Kidney epithelial cell (primary cell): ENCODE measurements at places on chromosomes 4 and X. TPM values are rescaled to one million over a fixed set of nuclear protein-coding genes. Genes with fewer than 3 reads are reported as not detected.

The TCEAL9 gene
- 99.1 and 154 TPM in 2 replicates for total RNA-seq

The PCDH7 gene
- 8.2 and 9.7 TPM in 2 replicates for total RNA-seq

The SLC26A1 gene
- total RNA-seq, result 0.38 and 0.96 TPM in 2 replicates

The HEPH gene
- 8.1 TPM in 2 replicates for total RNA-seq

The LPAR4 gene
- 0.21 TPM in 1 of 2 replicates, not detected in the other for total RNA-seq

The TRPC5OS gene
- not detected in 2 replicates for total RNA-seq

The TRPC3 gene
- not detected in 2 replicates for total RNA-seq

The BEX5 gene
- 4.2 and 7.2 TPM in 2 replicates for total RNA-seq

The IRF2 gene
- 30.4 and 36.4 TPM in 2 replicates for total RNA-seq

The CT47A7 gene
- not detected in 2 replicates for total RNA-seq

The CYBB gene
- total RNA-seq, result 0.27 and 0.38 TPM in 2 replicates

DNA sequence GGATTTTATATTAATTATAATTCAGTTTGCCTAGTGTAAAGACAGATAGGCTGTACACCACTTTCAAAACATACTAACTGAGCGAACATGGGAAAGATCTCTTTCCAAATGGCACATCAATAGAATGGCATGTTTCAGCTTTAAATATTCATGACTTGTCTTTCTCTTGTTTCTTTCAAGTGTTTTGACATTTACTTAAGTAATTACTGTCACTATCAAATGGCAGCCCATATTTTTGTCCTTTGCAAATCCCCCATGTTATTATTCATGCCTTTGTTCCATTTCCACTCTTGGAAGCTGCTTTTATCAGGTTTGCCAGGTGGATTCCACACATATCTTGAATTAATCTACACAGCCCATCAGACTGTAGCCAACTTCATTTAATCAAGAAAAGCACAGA, 89.2 kb upstream of the GLRA2 start:
- DNase-seq, result no peak

GRCh38 chr4:4791299-4792111, 68.0 kb upstream of the MSX1 start:
- DNase-seq, result no peak

GRCh38 chr4:158915683-158916241, 146.9 kb downstream of the FNIP2 start:
- DNase-seq, result no peak

DNA sequence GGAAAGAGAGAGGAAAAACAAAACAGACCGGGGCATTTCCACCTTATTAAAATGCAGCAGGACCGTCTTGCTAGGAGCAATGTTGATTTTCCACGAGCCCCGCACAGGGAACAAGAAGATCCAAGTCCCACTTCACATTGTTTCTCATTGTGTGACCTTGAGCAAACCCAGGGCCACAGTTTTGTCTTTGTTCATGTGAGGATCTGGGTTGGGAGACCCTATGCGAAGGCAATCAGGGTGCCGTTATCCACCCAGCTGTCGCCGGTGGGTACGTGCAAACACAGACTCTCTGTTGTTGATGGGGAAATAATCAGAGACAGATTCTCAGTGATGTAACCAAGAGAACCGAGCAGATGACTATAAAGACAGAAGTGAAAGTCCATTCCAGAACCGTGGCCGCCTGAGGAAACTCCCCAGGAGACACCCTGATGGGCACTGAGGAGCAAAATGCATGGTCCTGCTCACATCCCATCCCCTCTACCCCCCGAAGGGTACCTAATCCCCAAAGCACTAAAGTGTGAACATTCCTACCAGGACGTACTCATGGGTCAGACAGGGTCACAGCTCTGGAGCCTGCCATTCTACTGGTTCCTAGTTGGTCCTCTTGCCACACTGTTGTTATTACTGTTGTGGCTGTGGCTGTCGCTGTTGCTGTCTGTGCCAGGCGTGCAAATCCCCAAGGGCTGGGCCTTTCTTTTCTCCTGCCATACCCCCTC, 102.7 kb upstream of the RBPJ start:
- DNase-seq, result no peak

DNA sequence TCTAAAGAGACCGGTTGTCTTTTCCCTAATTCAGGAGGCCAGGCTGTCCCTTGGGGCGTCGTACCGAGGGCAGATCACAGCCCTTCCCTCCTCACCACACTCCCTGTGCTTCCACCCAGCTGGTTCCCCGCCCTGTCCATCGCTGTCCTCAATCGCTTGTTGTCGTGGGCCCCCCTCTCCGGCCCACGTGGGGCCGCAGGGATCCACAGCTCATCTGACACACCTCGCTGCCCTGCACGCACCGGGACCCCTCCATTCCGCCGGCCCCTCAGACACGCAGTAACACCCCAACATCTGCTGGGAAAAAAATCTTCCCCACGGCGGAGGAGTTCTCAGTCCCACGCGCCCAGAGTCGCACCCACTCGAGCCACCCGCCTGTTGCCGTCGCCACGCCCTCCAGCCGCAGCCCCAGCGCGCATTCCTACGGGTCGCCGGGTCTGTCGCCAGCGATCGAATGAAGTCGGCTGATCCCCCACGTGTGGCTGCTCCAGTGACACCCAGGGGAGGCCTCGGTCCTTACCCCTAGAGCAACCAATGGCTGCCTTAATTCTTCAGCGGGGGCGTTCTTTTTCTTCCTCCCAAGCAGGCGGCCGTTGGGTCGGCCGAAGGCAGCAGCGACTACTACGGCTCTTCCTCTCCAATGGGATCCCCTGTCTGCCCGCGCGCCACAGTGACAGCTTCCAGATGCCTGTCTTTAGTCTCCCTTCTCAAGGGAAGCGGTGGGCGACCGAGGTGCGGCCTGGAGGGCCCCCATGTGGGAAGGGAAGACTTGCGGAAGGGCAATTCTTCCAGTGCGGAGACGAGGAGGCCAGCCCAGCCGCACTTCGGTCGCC, 893 bp upstream of the SEPTIN11 start:
- no peak for DNase-seq

GRCh38 chr4:58808817-58809216, 1698.6 kb upstream of the IGFBP7 start:
- DNase-seq, result no peak

- no peak for DNase-seq
Observed at GRCh38 chr4:151841107-151841506, 80.3 kb upstream of the GATB start.

DNA sequence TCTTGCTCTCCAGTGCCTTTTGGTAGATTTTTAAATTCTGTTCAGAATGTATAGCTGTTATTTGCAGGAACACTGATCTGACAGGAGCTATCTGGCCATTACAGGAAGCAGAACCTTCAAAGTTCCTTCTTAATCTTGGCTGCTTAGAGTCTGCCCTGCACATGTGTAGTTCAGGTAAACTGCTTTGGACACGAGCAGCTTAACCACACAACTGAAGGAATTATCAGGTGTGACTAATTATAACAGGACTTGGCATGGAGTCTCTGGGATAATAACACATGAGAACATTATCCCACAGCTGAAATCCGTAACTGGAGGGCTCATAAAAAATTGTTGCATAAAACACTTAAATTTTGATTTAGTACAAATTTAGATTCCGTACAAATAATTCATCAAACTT, 11.6 kb upstream of the ING2 start:
- DNase-seq, result no peak

DNA sequence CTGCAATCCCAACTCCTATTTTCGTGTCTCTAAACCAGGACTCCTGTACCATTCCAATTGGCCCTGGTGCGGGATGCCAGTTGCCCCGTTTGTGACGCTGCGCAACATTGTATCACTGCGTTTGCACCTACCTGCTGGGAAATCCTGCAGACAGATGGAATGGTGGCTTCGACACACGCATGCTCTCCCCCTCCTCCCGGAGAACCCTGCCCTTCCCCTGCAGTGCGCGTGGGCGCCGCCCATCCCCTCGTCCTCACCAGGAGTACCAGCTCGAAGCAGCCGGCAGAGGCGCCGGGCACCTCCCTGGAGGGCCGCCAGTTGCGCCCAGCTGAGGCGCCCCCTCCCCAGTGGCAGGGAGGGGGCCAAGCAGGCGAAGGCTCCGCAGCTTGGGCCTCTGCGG, 1.4 kb downstream of the DGKK start:
- DNase-seq, result no peak

DNA sequence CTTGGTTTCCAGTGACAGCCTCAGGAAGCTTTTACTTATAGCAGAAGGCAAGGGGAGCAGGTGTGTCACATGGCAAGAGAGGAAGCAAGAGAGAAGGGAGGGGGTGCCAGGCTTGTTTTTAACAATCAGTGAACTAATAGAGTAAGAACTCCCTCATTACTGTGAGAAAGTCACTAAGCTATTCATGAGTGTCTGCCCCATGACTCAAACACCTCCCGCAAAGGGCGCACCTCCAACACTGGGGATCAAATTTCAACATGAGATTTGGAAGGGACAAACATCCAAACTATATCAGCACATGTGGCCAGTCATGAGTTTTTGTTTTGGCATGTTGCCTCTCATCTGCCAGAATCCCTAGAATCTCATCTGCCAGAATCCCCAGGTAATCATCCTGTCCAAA, 183.5 kb upstream of the C1QTNF7 start:
- DNase-seq, result no peak

DNA sequence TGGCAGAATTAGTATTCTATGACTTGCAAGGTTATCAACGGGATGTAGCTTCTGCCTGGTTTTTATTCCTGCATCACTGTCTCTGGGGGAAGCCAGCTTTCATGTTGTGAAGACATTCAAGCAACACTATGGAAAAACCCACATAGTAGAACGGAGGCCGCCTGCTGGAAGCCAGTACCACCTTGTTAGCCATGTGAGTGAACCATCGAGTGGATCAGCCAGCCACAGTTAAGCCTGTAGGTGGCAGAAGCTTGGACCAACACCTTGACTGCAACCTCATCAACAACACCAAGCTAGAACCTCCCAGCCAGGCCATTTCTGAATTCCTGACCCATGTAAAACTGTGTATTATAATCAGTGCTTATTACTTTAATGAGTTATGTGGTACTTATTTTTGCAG, 538.2 kb downstream of the KCNIP4 start:
- DNase-seq, result no peak

- no peak for DNase-seq
Observed at GRCh38 chr4:58587856-58588255, 1477.7 kb upstream of the IGFBP7 start.

DNA sequence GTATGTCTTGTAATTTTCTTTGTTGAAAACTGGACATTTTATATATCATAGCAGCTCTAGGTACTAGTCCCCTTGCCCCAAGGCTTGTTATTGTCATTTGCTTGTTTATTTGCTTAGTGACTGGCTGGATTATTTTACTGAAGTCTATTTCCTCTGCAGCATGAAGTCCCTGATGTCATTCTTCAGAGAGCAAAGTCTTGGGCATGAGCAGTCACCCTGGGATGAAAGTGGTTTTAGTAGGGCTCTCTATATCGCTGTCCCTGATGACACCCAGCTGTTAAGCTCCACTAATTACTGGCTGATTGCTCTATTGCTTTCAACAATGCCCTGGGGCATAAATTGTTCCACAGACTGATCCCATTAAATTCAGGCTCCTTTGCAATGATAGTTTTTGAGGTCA, 113.5 kb upstream of the USP9X start:
- DNase-seq, result no peak

DNA sequence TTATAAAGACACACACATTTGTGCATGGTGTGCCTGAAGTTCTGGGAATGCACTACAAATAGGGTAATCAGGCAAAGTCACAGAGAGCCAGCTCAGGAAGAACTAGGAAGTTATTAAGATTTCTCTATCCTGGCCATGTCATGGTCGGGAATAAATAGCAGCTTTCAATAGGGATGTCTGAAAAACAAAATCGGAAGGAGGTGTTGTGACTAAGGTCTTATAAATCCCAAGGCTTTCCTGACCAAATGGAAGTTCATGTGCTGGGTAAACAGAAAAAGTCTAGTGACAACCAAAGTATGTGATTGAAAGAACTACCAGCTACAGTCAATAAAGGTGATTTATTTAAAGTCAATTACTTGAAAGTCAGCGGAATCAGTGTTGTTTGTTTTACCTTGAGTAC, 262.5 kb upstream of the HS3ST1 start:
- DNase-seq, result no peak

DNA sequence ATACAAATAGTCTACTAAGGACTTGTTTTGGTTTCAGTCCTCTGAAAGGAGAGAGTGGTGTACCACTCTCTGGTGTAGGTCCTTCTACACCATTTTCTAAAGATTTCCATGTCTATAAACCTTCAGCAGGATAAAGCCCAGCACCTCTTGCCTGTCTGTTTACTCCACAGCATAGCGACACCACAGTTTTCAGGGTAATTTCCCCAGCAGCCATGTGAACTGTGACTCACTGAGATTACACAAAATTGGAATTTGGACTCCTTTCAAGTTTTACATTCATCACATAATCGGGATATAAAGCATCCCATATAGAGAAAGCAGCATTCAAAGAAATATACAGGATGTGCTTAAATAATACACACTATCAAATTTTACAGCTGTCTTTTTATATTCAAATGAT, 229.6 kb downstream of the PRDM5 start:
- DNase-seq, result peak; percentile 48

DNA sequence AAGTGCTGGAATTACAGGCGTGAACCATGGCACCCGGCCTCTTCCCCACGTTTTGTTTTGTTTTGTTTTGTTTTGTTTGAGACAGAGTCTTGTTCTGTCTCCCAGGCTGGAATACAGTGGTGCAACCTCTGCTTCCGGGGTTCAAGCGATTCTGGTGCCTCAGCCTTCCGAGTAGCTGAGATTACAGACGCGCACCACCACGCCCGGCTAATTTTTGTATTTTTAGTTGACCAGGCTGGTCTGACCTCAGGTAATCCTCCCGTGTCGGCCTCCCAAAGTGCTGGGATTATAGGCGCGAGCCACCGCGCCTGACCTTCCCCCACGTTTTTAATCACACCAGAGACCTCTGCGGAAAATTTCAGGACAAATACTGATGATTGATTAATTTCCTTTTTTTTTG, 2.2 kb downstream of the ENOPH1 start:
- DNase-seq, result no peak

GRCh38 chrX:140815868-140816267, 106.3 kb downstream of the LINC00632 start:
- no peak for DNase-seq

- no peak for DNase-seq
Observed at GRCh38 chr4:42167709-42168108, 15.3 kb upstream of the BEND4 start.

DNA sequence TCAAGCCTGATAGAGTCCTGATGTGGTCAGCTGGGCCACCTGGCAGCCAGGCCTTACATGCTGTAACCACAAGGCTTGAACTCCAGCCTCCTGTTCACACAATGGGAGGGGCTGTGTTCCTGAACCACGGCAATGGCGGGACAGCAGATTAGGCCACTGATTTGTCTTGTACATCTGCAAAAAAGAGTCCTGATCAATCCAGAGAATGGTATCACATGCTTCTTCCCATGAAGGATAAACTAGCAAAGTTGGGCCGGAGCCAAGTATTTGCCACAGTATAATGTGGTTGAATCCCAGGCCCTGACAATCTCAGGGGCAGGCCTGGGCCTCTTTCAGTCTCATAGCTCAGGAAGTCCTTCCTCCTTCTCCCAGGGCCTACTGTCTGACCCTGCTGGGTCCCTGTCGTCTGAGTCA, 2182.5 kb upstream of the AGA start:
- DNase-seq, result peak; percentile 37

DNA sequence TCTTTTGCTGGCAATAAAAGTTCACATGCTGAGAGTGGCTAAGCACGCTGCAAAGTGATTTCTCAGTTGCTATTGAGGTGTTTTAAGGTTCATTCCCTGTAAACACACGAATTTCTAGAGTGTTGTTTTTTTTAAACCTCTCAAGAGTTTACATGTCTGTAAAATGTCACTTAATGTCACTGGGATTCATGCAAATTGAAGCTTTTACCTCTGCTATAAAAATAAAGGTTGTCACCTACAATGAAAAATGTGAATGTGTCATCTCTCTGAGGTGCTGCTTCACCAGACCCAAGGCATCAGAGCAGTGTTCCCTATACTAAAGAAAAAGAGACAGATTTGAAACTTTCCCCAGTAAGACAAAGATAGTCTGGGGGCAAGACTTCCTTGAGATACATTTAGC, 127.0 kb downstream of the PPA2 start:
- DNase-seq, result no peak
